Mucosa of gallbladder (tissue), 1 donor: ENCODE measurements at places on chromosomes 16 and 17. TPM values are rescaled to one million over a fixed set of nuclear protein-coding genes. Genes with fewer than 3 reads are reported as not detected.

RTN4RL1 gene
- 9.3 TPM for total RNA-seq

- no peak for DNase-seq
Observed at GRCh38 chr16:82160226-82160625, 9.8 kb downstream of the MPHOSPH6 start.

DNA sequence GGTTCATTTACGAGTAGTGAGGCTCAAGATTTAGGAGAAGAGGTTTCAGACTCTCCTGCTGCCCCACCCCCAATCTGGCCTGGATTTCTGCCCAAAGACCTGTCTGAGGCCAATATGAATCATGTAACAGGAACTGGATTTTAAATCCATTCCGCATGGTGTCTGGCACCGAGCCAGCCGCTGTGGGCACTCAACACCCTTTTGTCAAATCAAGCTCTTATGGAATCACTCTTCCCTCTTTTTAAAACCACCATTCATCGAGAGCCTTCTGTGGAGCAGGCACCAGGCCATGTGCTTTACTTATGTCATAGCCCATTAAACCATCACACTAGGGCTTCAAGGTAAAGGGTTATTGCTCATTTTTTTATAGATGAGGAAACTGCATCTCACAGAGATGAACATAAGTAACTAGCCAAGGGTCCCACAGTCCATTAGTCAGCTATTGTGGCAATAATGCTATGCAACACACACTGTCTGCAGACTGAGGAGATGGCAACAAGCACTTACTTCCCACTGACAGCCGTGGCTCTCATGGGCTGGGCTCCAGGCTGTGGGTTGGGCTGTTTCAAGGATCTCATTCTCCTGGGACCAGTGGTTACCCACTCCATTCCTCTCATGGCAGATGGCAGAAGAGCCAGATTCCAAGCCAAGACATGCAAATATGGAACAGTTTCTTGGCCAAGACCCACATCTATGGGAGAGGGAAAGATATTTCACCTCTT, 93.6 kb downstream of the WSCD1 start:
- no peak for DNase-seq

SOX9 gene
- total RNA-seq: 67.0 TPM

GRCh38 chr17:77419095-77419494, 278.3 kb downstream of the SEC14L1 start:
- DNase-seq: no peak

KRTAP3-3 gene
- total RNA-seq: not detected

- peak; percentile 32 for DNase-seq
Observed at GRCh38 chr16:27650073-27650701, 100.2 kb downstream of the KATNIP start.

DNA sequence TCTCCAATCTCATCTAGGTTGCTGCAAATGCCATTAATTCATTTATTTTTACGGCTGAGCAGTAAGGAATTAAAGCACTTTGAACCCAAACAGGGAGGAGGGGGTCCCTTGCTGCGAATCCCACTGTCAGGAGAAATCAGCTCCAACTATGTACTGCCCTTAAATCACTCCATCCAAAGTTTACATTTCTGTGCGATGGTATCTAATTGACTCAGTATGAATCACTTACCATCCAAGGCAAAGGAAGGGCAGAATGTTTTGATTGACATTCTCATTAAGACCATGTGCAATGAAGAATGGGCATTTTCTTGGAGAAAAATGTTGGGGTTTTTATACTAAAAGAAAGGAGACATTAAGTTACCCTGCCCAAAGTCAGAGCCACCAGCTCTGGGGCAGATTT, 47.7 kb upstream of the XYLT1 start:
- DNase-seq: no peak

DNA sequence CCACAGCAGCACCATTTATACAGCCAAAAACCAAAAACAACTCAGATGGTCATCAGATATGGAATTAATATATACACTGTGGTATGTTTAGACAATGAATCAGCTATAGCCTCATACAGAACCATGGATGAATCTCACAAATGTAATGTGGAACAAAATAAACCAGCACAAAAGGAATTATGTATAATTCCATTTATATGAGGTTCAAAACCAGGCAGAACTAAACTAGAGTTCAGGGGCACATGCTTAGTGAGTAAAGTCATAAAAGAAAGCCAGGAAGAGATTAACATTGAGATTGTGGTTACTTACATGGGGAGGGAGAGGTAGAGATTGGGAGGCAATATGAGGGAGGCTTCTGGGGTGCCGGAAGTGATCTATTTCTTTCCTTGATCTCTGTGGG, 231.1 kb downstream of the COPRS start:
- DNase-seq: no peak
